T47D (cell line): ENCODE measurements at places on chromosomes 3 and 15.

DNA sequence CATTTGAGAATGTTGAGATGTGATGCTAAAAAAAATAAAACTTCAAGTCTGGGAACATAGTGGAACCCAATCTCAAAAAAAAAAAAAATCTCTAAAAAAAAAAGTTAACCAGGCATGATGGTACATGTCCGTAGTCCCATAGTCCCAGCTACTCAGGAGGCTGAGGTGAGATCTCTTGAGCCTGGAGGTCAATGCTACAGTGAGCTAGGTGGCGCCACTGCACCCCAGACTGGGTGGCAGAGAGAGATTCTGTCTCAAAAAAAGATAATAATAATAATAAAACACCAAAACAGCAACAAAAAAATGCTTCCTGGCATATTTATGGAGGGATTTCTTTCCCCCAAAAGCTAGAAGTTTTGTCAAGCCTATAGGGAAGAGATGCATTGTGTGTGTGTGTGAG lies 361.6 kb downstream of the ROBO1 start:
- no peak for DNase-seq

DNA sequence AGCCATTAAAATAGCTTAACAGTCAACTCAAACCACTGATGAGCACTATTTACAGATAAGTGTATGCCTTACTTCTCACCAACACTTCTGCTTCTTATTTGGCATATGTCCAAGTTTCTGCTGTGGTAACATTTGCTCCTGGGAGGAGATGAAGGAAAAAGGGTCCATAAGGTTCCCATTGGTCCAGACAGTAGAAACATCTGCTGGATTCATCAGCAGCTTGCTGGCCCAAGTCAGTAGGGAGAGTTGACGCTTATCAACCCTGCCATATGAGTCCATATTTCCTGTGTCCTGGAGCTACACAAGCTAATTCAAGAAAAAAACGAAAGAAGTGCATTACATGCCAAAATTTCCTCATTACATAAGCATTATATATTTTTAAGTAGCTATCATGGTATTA lies 824.5 kb downstream of the CADM2 start:
- DNase-seq: no peak

DNA sequence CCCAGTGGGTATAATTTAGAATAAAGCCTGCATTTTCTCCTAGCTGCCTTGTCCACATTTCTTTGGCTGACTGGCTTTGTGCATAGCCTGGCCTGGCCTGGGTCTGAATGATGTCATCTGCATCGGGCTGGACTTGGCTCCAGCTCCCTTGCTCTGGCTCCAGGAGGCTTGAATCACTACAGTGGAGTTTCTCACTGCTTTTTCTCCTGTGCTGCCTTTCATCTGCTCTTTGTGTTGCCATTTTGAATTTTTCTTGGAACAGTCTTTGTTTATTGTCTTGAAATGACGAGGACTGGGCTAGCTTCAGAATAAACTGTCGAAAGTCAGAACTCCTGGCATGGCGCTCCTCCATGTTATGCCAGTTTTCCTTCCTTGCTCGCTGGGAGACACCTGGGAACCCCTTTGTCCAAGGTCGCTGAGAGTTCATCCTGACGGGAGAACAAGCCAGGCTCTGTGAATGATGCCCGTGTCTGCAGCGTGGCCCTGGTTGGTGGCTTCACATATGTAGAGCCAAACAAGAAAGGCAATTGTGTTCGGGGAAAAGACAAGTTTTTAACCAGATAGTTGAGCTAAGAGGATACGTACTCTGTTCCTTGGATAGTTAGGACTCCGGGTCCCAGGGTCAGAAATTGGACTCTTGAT lies 258.9 kb downstream of the PDZRN3 start:
- DNase-seq: no peak

DNA sequence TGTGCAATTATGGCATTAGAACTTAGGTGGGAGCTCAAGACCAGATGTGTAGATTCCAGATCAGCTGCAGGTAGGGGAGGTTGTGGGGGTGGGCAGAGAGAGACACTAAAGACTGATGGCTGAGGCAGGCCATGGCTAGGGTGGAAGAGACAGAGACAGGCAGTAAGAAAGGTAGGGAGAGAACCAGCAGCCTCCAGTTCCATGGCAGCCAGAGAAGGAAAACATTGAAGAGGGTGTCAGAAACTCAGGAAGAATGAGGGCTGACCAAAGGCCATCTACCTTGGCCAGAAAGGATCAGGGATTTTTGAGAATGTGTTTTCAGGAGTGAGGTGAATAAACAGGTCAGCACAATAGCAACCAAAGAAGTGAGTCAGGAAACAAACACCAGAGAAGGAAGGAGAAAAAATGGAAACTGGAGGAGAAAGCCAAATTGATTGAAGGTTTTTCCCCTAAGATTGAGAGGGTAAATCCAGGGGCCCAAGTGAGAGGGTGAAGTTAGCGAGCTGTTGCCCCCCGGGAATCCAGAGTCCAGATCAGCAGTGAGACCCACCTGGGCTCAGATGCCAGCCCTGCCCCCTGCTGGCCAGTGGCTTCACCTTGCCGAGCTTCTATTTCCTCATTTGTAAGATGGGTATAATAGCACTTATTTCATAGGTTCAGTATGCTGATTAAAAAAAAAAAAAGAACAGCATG lies 41.0 kb downstream of the ABHD2 start:
- DNase-seq: no peak

DNA sequence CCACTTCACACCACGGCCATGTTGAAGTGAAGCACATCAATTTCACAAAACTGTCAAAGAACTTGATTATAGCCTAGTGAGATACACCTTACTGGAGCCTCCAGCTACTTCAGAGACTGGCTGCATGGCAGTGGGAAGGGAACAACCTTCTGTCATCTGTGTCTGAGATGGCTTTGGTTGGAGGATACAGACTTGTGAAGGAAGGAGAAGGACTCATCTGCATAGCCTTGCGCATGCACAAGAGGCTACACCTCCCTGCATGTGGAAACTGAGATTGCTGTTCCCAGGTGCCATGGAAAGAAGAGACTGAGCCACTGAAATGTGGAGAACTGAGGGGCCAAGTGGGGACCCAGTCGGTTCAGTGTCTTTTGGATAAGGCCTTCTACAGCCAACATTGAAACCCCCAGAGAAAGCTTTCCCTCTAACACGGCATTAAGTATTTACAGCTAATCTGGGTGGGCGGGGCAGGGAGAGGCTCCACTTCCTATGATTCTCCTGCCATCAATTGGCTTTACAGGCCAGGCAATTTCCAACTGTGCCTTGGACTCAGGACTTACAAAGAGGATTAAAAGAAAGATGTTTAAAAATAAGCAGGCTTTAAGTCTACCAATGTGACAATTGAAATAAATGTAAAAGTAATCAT lies 58.8 kb downstream of the IL16 start:
- DNase-seq: no peak

- DNase-seq: no peak
These were observed 252.6 kb upstream of the MRPL3 start for GRCh38 chr3:131755380-131755779.

- DNase-seq: no peak
These were observed 34.0 kb downstream of the RHCG start for GRCh38 chr15:89462198-89462912.
